Sigmoid colon (tissue), 7 donors: ENCODE measurements at places on chromosomes 12 and 14. TPM values are rescaled to one million over a fixed set of nuclear protein-coding genes. Genes with fewer than 3 reads are reported as not detected.

Gene PRPH
- 36.7 TPM for total RNA-seq

Gene DEPDC4
- total RNA-seq: not detected

DNA sequence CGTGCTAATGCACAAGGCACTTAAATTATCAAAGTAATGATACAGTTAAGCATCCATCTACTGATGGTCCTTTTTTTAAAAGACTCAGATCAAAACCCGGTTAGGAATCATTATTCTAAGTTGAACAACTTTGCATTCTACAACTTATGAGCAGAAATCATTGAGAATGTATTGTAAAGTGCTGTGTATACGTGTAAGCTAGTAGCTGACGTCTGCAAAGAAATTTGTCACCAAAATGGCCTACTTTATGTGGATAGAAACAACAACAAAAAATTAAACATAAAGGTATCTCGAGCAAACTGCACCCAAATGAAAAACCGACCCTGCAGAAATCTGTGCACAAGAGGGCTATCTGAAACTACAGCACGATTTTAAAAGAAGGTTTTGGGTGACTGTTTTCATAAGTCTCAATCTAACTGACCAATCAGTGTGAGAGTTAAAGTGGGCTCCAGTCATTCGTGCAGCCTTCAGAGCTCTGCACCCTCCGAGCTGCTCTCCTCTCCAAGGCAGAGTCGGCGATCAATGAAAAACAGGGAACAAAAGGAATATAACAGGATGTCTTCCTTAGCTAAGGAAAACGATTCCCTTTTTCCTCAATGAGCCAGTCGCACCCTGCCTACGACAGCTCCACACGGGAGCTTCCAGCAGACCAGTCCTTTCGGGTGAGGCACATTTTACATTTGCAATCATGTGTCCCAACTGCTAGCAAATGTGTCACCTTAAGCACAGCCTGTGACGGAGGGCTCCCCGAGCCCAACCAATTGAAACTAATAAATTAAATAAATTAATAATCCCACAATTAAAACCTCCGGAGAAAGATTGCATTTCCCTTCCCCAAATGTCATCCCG lies 200.7 kb upstream of the FOXN3 start:
- DNase-seq: no peak

DNA sequence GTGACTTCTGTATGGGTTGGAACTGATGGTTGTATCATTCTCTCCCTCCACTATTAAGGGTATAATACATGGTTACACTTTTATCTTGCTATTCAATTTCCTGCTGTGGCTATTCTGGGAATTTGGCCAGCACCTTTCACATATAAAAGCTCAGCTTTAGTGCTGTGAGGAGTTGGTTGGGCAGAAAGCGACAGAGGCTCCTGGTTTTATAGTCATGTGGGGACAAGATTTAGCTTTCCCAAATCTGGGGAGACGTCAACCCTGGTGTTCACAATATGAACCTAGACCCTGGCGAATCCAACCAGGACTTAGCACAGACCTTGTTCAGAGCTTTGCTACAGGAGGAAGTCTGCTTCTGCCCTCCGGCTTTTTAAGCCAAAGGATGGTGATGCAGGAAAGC lies 36.5 kb downstream of the FOS start:
- peak; percentile 68 for DNase-seq

DNA sequence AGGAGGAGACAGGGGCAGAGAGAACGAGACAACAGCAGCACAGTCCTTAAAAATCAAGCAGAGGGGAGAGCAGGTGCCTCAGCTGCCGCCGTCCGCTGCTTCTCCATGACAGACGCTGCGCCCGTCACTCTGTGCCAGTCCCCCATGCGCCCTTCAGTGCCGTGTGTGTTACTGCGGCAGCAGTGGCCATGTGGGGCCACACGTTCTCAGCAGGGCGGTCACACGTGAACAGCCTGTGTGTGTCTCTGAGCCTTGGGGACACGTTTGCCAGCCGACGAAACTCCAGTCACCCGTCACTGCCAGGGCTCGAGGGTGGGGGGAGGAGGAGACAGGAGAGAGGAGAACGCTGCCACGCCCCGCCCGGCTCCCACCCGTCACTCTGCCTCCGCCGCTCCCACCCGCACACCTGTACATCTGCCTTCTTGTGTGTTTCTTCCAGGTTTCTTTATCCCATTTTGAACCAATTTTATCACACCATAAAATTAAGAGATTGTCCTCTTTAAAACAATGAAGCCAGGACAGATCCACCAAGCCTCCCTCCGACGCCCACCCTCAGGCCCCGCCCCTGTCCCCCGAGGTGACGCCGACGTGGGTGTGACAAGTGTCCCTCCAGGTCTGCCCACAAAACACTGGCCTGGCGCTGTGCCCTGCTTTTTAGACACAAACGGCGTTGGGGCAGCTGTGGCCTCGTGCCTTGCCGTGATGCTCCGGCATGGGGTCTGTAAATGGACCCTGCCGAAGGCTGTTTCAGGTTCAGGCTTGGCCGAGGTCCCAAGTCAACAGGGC lies 58.2 kb downstream of the GALNT9 start:
- DNase-seq: no peak

- no peak for DNase-seq
These were observed 132.5 kb upstream of the G2E3 start for GRCh38 chr14:30426463-30426862.

Gene DLK1
- not detected for total RNA-seq
